ENCODE measurements at places on chromosomes 5 and 9.
A peak's percentile ranks its signal among the peaks of the same experiment; 100 is the strongest.

DNA sequence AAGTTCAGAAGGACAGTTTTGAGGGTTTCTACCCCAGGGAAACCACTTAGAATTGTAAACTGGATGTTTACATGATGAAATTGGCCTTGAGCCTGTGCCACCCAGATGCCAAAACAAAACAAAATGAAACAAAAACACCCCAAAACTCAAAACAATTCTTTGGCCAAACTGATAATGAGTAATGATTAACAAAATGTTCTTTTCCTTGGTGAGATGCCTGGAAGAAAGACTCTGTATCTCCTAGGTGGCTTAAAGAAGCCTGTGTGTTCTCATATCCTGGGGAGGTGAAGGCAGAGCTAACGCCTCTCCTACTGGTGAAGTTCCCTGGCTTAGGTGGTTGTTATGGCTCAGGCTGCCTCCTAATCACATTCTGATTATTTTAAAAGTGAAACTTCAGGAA lies 120.5 kb downstream of the NPR3 start:
- no peak for DNase-seq

DNA sequence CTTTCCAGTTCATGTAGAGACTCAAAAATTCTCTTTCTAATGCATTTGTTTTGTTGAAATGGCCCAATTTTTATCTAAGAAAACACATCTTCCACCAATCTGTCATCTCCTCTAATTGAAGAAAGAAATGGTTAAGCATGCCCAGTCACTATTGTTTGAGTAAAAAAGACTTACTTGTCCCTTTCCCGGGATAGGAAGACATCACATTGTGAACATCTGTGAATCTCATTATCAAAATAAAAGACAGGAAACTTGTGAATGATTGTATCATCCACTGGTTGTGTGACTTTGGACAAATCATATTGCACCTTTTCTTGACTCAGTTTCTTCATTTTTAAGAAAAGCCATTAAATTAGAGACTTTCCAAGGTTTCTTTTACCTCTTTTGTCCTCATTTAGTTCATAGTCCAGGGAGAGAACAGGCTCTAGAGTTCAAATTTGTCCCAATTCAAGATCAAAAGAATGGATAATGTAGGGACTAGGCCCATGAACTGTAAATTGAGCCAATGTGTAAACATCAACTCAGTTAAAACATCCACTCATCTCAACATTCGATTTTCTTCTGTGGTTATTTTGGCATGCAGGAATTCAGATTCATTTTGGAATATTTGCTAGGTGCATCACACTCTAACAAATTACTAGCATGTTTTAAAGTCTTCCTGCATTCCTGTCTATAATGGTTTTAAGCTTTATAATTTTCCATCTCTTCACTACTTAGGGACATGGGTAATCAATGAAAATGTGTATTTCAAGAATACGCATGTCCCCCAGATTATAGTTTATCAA lies 838.0 kb upstream of the WWC1 start:
- DNase-seq = no peak

DNA sequence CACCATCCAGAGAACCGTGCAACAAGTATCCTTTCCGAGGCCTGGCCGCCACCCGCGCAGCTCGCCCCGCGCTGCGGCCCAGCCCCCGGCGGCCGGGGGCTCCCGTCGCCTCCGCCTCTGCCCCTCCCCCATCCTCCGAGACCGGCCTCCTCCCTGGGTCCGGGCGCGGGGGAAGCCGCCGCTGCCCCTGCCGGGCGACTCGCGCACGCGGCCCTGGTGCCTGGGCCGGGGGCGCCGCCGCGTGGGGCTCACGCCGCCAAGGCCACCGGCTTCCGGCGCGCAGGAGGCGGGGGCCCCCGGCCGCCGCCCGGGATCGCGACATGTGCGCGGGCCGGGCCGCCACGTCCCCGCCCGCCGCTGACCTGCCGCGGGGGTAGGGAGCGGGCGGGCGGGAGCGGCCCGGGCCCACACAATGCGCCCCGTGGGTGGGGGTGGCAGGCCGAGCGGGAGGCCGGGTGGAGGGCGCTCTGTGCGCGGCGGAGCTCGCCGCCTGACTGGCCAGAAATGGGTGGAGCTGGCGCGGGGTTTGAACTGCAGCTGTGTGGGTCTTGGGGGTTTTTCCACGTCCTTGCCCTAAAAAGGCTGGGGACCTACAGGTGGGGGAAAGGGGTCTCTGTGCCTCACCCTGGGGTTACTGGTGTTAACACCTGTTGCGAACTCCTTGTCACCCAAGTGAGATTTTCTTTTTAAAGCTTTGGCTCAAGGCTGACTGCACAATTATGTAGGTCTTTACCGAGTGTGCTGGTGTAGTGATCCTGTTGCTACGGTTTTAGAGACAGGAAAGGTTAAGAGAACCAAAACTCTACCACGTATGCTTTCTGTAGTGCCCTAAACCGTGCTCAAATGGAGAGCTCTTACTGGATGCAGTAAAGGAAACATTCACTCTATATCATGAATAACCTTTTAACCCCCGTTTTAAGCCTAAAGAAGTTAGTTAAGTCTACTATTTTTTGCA lies 32.3 kb downstream of the TNPO1 start:
- no peak for DNase-seq

DNA sequence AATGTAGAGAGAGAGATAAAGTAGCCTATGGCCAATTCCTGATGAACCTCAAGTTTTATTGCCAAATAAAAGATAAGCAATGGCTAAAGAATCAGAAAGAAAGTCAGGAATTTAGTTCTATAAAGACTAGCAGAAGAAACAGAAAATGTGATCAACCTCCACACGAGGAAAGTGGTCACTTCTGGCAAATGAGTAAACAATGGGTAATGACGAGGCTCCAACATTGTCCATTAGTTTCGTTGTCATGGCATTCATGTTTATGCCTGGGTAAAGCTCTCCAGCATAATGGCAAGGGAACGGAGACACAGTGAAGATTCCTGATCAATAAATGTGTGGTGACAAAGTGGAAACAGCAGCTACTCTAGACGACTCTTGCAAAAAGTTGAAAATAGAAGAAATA lies 341.8 kb upstream of the CTNND2 start:
- DNase-seq = no peak

GRCh38 chr9:132609829-132610228 lies 27.4 kb downstream of the BARHL1 start:
- peak; percentile 96 for DNase-seq

- DNase-seq = no peak
Measured at GRCh38 chr5:155418960-155419579, 405.5 kb downstream of the KIF4B start.

GRCh38 chr5:170863646-170864045 lies 1.8 kb downstream of the RANBP17 start:
- DNase-seq = no peak

GRCh38 chr9:133888809-133889491 lies 103.2 kb downstream of the VAV2 start:
- DNase-seq = no peak

- no peak for DNase-seq
Measured at GRCh38 chr9:13589034-13589737, 309.7 kb upstream of the MPDZ start.

- no peak for DNase-seq
Measured at GRCh38 chr9:80797831-80798688, 891.3 kb downstream of the TLE1 start.

- DNase-seq = no peak
Measured at GRCh38 chr5:10701567-10702039, 59.4 kb downstream of the DAP start.

GRCh38 chr5:172944741-172945140 lies 14.5 kb upstream of the RPL26L1 start:
- DNase-seq = no peak

DNA sequence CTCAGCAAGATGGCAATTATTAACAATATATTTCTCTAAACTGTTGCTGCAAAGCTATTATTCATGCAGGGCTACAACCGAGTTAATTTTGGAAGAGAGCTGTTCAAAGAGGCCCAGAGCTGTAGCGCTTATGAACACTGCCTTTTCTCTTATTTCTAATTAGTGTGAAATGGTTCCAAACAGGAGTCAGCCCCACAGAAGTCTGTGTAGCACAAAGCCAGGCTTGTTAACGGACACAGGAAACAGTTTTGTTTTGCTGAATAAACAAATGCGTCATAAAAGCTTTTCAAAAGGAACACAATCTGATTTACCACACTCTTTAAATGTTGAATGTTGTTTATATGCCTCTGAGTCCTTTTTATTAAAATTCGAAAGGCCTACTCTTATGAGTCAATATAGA lies 396.5 kb downstream of the ANXA1 start:
- DNase-seq = no peak

DNA sequence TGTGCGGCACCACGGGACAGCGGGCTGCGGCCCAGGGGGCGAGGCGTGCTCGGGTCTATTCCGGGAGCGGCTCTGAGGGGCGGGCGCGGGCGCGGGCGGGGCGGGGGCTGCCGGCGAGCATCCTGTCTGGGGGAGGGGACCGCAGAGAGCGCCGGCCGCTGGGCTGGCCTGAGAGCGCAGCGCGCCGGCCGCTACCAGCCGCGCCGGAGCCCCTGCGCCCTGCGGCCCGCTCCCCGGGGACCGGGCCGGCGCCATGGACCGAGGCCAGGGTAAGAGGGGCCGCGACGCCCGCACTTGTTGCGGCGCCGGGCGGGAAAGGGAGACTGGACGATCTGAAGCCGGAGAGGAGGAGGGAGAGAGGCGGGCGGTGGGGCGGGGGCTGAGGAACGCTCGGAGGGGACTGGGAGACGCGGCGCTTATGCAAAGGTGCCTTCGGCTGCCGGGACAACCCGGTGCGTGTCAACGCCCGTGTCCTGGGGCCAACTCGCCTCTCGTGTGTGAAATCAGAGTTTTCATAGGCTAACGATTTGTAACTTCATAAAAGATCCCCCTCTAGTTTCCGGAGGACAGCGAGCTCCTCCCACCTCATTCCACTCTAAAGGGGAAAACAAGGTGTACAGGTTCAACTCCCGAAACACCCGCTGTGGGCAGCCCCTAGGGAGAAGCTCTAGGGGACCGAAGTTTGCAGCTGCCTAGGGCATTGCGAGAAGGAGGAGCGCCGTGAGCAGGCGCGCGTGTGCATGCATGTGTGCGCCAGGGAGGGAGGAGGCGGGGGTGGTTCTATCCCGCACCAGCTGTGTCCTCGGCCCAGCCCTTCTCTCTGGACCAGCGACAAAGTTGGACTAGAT lies at the start of gene AFAP1L1:
Gene AFAP1L1, plus strand, starts transcription at position 144 of the 848 bp plus-strand sequence. Its CDS starts 110 bp downstream, at position 254.
- DNase-seq = peak; percentile 60
